ENCODE measurements at places on chromosomes 7 and 10. TPM values are rescaled to one million over a fixed set of nuclear protein-coding genes. Genes with fewer than 3 reads are reported as not detected.

DNA sequence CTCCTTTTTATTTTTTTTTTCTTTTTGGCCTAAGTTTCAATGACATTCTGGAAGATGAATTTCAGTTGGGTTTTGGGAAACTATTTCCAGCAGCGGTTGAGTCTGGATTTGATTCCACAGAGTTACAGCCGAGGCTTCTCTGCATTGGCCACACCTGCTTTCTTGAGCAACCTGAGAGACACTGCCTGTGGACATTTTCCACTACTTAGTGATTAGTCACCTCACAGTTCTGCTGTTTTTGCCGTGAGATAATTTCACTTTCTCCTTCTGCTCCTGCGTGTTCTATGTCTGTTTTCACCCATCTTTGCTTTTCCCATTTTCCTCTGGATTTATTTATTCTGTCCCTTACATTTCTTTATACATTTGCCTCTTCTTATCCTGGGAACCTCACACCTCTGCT, 243.0 kb downstream of the BICC1 start:
- DNase-seq = no peak

DNA sequence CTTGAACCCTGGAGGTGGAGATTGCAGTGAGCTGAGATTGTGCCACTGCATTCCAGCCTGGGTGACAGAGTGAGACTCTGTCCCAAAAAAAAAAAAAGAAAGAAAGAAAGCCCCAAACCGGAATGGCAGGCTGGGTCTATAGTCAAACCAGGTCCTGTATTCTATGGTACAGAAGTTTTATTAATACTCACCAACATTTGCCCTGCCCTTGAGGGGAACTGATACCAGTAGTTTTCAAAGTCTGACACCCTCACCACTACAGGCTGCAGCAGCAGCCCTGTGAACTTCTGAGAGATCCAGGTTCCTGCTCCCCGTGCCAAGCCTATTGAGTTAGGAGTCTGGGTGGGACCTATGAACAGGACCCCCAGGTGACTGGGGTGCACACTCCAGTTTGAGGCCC, 80.6 kb downstream of the RGS10 start:
- no peak for DNase-seq

DNA sequence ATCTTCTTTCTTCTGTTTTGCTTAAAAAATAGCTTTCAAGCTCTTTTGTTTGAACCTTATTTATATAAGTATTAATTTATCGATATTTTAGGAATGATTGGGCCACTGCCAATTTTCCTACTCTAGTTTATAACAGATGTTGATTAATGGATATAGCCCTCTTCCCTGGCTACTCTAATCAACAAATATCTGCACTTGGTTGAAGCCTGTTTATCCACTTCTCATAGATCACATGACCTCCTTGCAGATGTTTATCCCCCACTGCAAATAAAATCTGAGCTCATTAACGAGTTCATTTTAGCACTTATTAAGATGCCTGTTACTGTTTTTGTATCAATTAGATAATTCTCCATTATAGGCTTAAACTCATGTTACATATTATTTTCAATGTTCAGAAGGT, 715.3 kb downstream of the CNTNAP2 start:
- DNase-seq = no peak

- no peak for DNase-seq
Measured at GRCh38 chr7:42877862-42878261, 34.0 kb downstream of the C7orf25 start.

GRCh38 chr7:95560674-95561073, 35.6 kb downstream of the PDK4 start:
- DNase-seq = no peak

GRCh38 chr10:127797339-127797738, 60.4 kb downstream of the FOXI2 start:
- no peak for DNase-seq

GRCh38 chr10:49335364-49335972, 36.5 kb downstream of the C10orf71 start:
- no peak for DNase-seq

GRCh38 chr7:116340943-116341907, 130.9 kb downstream of the TES start:
- no peak for DNase-seq

- no peak for DNase-seq
Measured at GRCh38 chr7:67990003-67990402, 993.4 kb downstream of the TYW1 start.

DNA sequence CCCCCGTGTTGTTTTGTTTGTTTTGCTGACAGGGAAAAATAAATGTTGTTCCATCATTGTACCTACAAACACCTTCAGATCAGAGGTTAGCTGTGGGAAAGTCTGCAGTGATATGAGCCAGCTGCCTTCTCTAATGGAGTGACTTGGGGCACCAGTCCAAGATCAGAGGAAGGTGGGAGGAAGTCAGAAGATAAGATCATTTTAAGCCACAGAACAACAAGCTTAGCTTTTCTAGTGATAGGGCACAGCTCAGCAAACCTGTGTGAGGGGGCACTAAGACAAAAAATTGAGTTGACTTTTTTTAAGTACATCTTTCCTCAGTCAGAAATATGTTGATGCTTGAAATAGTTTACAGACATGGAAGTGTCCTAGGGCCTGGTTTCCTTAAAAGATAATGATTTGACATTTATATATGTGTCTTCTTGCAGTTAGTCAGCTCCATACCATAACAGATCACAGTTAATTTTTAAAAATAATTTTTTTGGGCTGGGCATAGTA, 240.3 kb upstream of the KAT6B start:
- DNase-seq = no peak

DNA sequence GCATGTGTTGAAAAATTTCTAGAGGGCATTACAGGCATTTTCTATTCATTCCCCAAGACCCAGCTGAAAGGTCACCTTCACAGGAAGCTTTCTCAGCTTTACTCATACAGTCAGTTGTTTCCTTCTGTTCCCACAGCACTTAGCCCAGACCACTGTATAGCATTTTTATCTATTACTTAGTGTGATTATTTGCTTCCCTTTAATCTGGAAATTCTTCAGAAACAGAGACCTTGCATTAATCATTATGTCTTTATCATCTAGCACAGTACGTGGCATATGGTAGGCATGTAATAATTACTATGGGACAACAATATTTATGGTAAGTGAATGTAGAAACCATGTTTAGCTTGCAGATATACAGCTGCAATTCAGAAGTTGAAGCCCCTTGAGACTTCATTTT, 38.2 kb upstream of the CDK6 start:
- DNase-seq = no peak

The PNLIPRP2 gene
- not detected for total RNA-seq

The POP7 gene
- 17.9 TPM for total RNA-seq

The PLEKHS1 gene
- 0.29 TPM for total RNA-seq

Measured in aorta (tissue), 5 donors.